Right renal cortex interstitium (tissue), 3 donors: ENCODE measurements at places on chromosomes 12 and 14. TPM values are rescaled to one million over a fixed set of nuclear protein-coding genes. Genes with fewer than 3 reads are reported as not detected.

The ANO6 gene
- polyA plus RNA-seq = 77.6 TPM

The NPFF gene
- 1.4 TPM for polyA plus RNA-seq

The FBRSL1 gene
- polyA plus RNA-seq = 42.5 TPM

The FAM90A1 gene
- polyA plus RNA-seq = 0.97 TPM

The TRPV4 gene
- polyA plus RNA-seq = 14.3 TPM

The ERP27 gene
- polyA plus RNA-seq = 40.5 TPM

The KRT71 gene
- polyA plus RNA-seq = not detected

The C14orf180 gene
- polyA plus RNA-seq = 0.07 TPM

The CFAP251 gene
- polyA plus RNA-seq = 10.8 TPM

The ADSS1 gene
- polyA plus RNA-seq = 15.1 TPM

The GPRC5A gene
- 8.3 TPM for polyA plus RNA-seq

The CD163 gene
- 11.1 TPM for polyA plus RNA-seq

The PTPRR gene
- polyA plus RNA-seq = 0.47 TPM
